ENCODE measurements at places on chromosomes 2 and 18.

- no peak for DNase-seq
Measured at GRCh38 chr2:170391018-170391417, 213.1 kb downstream of the MYO3B start.

DNA sequence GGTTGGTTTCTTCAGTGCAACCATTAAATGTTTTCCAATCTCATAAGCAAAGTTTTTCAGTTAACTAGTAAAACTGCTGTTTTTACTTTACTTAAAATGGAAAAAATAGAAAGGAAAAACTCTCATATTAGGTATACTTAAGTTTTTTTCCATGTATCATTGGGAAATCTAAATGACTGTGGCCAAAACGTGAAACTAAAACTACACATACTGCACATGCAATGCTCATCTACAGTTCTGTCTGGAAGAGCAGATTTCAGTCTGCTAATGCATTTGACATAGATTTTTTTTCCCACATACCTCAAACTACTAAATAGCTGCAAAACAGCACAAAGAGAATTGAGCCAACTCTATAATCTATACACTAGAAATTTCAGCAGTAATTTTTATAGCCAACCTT lies 62.6 kb downstream of the COL5A2 start:
- no peak for DNase-seq

GRCh38 chr2:142347751-142348150 lies 216.9 kb upstream of the LRP1B start:
- DNase-seq, result no peak

GRCh38 chr18:8766559-8767293 lies 61.4 kb downstream of the MTCL1 start:
- no peak for DNase-seq

GRCh38 chr2:150125188-150125587 lies 362.3 kb downstream of the RND3 start:
- DNase-seq, result no peak
